ENCODE measurements at places on chromosomes 13 and 19. TPM values are rescaled to one million over a fixed set of nuclear protein-coding genes. Genes with fewer than 3 reads are reported as not detected.

The KIRREL2 gene
- total RNA-seq: 3.1 TPM

The POSTN gene
- 0.33 TPM for total RNA-seq

The PMIS2 gene
- total RNA-seq: not detected

The TEX29 gene
- not detected for total RNA-seq

The ZNF573 gene
- total RNA-seq: 17.5 TPM

The SYT5 gene
- 3.0 TPM for total RNA-seq
